Neural crest cell (in vitro differentiated cells): ENCODE measurements at places on chromosomes 5 and 9. TPM values are rescaled to one million over a fixed set of nuclear protein-coding genes. Genes with fewer than 3 reads are reported as not detected.

DNA sequence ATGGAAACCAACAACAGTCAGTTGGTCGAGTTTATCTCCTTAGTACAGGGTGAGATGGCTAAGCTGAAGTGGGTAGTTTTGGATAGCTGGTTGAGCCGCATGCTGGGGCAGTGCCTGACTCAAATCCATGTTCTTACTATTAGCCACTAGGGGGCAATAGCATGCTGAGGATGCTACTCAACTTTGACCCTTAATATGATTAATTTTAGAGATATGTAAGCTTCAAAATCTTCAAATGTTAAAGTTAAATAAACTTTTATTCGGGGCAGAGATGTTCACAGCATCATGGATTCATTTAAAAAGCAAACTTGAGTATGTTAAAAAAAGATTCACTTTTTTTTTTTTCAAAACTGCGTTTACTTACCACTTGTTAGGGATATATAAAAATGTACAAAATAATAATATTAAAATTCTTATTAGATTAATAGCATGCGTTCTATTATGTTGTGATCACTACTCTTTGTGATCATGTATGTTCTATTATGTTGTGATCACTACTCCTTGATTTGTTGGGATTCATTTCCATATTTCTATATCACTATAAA, 57.0 kb downstream of the C9orf153 start:
- no peak overlapping the region for H3K4me3 ChIP-seq
- no peak for DNase-seq
- H3K27ac ChIP-seq: no peak overlapping the region
- H3K36me3 ChIP-seq: no peaks in the 10 kb centered on the region
- peaks cover 2% of the 10 kb centered on the region for H3K27me3 ChIP-seq
- H3K4me1 ChIP-seq: no peaks in the 10 kb centered on the region

DNA sequence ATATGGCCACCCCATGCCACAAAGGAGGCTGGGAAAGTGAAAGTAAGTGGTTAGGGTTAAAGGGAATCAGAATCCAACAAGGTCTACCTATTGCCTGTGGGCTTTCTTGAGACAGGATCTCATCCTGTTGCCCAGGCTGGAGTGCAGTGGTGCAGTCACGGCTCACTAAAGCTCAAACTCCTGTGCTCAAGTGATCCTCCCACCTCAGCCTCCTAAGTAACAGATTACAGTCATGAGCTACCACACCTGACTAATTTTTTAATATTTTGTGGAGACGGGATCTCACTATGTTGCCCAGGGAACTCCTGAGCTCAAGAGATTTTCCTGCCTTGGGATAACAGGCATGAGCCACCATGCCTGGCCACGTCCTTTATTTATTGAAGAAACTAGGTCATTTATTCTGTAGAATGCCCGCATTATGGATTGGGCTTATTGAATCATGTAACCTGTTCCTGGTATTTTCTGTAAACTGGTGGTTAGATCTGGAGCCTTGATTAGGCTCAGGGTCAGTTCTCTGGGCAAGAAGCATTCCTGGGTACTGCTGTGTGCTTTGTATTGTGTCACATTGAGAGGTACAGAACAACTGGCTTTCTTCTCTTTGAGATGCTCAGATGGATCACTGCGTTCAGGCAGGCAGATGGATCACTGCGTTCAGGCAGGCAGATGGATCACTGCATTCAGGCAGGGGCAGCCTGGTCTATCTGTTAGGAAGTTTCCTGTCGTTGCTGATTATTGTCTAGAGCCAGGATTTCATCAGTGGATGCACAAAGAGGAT, 41.6 kb downstream of the ERGIC1 start:
- no peaks in the 10 kb centered on the region for H3K36me3 ChIP-seq
- no peak for DNase-seq
- peaks cover 41% of the 10 kb centered on the region for H3K4me1 ChIP-seq
- peak overlapping the region; percentile 70 for H3K27ac ChIP-seq
- H3K4me3 ChIP-seq: no peak overlapping the region
- H3K27me3 ChIP-seq: no peaks in the 10 kb centered on the region

DNA sequence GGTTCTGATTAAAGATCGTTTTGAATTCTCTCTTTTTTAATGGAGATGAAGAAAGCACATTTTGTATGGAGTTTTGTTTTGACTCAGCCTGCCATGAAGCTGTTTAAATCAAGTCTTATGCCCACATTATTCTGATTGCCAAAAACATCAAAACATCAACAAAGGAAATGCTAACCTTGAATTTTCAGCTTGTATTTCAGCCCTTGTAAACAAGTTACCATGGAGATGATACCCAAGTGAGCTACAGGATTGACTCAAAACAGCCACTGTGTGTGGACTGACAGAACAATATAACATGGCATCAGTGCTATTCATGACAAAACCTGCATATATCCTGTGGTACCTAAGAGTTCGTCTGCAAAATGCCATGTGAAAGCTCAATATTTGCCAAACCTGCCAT, 1581.0 kb downstream of the MAT2B start:
- no peak for DNase-seq
- peak overlapping the region; percentile 47 for H3K4me3 ChIP-seq
- no peaks in the 10 kb centered on the region for H3K27me3 ChIP-seq
- H3K36me3 ChIP-seq: no peaks in the 10 kb centered on the region
- H3K4me1 ChIP-seq: peaks cover 21% of the 10 kb centered on the region
- H3K27ac ChIP-seq: peak overlapping the region; percentile 29

DNA sequence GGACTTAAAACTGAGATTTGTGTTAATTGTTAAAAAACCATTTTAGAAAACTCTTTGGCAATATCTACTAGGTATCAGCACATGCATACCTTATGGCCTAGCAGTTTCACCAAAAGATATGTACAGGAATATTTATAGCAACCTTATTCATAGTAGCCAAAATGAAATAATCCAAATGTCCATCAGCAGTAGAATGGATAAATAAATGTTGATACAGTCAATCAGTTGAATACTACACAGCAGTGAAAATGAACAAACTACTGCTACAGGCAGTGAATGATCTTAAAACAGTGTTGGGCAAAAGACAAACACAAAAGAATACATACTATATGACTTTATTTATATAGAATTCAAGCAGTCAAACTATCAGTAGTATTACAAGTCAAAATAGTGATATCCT, 16.4 kb downstream of the RFESD start:
- no peak for DNase-seq
- H3K4me3 ChIP-seq: no peak overlapping the region
- no peak overlapping the region for H3K27ac ChIP-seq
- H3K36me3 ChIP-seq: no peaks in the 10 kb centered on the region
- H3K4me1 ChIP-seq: peaks cover 4% of the 10 kb centered on the region
- H3K27me3 ChIP-seq: no peaks in the 10 kb centered on the region

PCDHGC5 gene
- total RNA-seq: 2.2 and 3.0 TPM in 2 replicates

DNA sequence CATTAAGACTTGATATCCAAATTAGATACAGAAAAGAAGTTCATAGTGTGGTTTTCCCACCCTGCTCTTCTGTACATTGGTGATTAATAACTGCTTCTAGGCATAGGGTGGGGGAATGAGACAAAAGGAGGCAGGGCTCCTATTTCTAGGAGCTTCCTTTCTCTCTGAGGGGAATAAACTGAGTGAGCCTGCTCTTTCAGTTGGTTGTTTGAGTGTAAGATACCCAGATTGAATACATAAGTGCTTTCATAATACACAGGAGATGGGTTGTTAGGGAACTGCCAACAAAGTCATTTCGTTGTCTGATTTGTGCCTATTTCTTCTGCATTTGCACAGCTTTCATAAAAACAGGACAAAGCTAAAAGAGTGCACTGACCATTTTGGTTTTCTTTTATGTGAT, 48.9 kb upstream of the TTC23L start:
- H3K27ac ChIP-seq: no peak overlapping the region
- H3K4me1 ChIP-seq: peaks cover 3% of the 10 kb centered on the region
- no peaks in the 10 kb centered on the region for H3K27me3 ChIP-seq

DNA sequence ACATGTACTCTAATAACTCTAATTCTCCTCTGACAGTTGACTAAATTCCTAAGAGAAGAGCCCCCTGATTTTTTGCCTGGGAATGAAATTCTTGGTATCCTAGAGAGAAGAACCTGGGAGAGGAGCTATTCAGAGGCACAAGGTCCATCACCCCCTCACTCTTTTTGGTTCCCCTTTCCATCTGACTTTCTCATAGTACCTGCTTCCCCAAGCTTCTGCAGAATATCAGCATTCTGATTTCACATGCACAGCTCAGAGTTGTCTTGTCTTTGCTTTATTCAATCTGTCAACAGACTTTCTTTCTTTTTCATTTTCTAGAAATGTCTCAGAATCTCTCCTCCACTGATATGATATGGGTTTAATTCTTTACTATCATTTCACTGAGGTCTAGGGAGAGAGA, 141.5 kb upstream of the FBXL17 start:
- H3K27me3 ChIP-seq: no peaks in the 10 kb centered on the region
- no peak for DNase-seq
- peaks cover 4% of the 10 kb centered on the region for H3K4me1 ChIP-seq
- no peak overlapping the region for H3K27ac ChIP-seq
- no peak overlapping the region for H3K4me3 ChIP-seq
- peaks cover 5% of the 10 kb centered on the region for H3K36me3 ChIP-seq

- no peak for DNase-seq
- no peak overlapping the region for H3K27ac ChIP-seq
- H3K4me3 ChIP-seq: no peak overlapping the region
- no peaks in the 10 kb centered on the region for H3K36me3 ChIP-seq
- peaks cover 3% of the 10 kb centered on the region for H3K27me3 ChIP-seq
- no peaks in the 10 kb centered on the region for H3K4me1 ChIP-seq
These were observed 199.5 kb downstream of the MAST4 start for GRCh38 chr5:66795682-66796081.

DNA sequence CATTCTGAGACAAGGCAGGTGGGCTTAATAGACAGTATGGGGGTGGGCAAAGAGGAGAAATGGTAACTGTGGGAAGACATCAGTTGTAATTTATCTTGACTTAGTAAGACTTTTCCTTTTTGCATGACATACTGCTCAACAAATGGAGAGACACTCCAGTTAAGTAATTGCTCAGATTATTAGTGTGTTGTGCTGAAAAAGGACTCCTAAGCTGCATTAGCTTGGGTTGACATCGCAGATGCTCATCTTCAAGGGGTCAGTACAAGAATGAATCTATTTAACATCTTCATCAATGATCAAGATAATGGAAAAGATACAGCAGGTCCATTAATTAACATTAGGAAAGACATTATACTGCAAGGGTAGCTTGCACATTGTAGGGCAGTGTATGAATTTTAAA, 181.1 kb upstream of the ELAVL2 start:
- H3K4me1 ChIP-seq: peaks cover 25% of the 10 kb centered on the region
- H3K36me3 ChIP-seq: no peaks in the 10 kb centered on the region
- H3K4me3 ChIP-seq: no peak overlapping the region
- peak overlapping the region; percentile 63 for H3K27ac ChIP-seq

BAAT gene
- 0.16 and 0.30 TPM in 2 replicates for total RNA-seq

GRCh38 chr5:143440448-143441115, 37.1 kb upstream of the NR3C1 start:
- H3K27me3 ChIP-seq: no peaks in the 10 kb centered on the region
- H3K27ac ChIP-seq: no peak overlapping the region
- DNase-seq: no peak
- peaks cover 12% of the 10 kb centered on the region for H3K4me1 ChIP-seq

GRCh38 chr5:113909782-113910181, 396.3 kb downstream of the YTHDC2 start:
- H3K27me3 ChIP-seq: no peaks in the 10 kb centered on the region
- H3K4me3 ChIP-seq: no peak overlapping the region
- no peaks in the 10 kb centered on the region for H3K4me1 ChIP-seq

ARHGEF39 gene
- 27.2 and 28.0 TPM in 2 replicates for total RNA-seq

DNA sequence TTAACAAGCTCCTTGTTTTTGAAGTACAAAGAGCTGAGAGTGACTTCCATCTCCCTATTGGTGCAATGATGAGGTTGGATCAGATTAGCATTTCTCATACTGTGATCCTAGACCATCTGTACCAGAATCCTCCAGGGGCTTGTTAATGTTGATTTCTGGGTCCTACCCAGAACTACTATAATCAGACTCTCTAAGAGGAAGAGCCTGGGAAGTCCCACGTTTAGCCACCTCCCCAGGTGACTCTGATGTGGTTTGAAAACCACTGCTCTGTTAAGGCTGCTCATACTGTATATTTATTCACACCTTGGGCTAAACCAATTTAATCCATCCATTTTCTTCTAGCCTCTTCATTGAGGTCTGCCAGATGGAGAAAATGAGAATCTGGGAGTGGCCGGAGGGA, 49.6 kb upstream of the SMIM32 start:
- no peak overlapping the region for H3K4me3 ChIP-seq
- no peak for DNase-seq
- H3K4me1 ChIP-seq: peaks cover 5% of the 10 kb centered on the region
- no peak overlapping the region for H3K27ac ChIP-seq

PTAR1 gene
- total RNA-seq: 56.5 and 63.2 TPM in 2 replicates

- no peak overlapping the region for H3K27ac ChIP-seq
- peaks cover 26% of the 10 kb centered on the region for H3K4me1 ChIP-seq
- H3K27me3 ChIP-seq: peaks cover 10% of the 10 kb centered on the region
- no peak overlapping the region for H3K4me3 ChIP-seq
These were observed 236.3 kb downstream of the NFIB start for GRCh38 chr9:14077672-14078071.

DNA sequence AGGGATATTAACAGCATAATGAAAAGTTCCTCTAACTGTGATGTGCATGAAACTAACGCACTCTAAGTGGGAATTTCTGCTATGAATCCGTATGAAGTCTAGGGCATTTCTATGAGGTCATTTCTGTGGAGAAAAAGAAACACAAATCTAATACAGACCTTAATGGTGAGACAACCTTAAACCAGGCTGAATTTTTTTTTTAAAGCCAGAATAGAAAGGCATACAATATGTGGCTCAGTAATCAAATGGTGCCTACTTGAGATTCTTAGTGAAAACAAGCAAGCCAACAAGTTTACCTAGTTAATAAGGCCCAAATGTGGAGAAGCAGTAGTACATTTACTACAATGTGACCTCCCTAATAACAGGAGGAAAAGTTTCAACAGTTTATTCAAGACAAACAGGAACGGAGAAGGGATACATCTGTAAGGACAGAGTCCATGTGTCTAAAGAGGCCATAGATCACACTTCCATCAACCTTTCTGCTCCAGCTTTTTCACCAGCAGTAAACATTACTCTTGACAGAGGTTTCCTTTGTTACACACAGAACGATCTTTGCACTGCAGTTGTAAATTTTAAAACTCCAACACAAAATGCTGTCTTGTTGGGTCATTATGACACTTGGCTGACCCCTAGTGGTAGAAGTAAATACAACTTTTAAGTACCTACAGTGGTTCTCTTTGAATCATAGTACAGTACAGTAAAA, 26.2 kb downstream of the CARNMT1 start:
- no peaks in the 10 kb centered on the region for H3K27me3 ChIP-seq
- H3K4me1 ChIP-seq: peaks cover 10% of the 10 kb centered on the region
- no peak overlapping the region for H3K27ac ChIP-seq
- no peak for DNase-seq
- no peak overlapping the region for H3K4me3 ChIP-seq

LCNL1 gene
- total RNA-seq: not detected in 2 replicates

GRCh38 chr9:18800579-18800978, 232.4 kb downstream of the SAXO1 start:
- H3K4me1 ChIP-seq: peaks cover 24% of the 10 kb centered on the region
- H3K36me3 ChIP-seq: no peaks in the 10 kb centered on the region
- H3K27ac ChIP-seq: no peak overlapping the region

GRCh38 chr5:72817076-72817481, 618 bp downstream of the TNPO1 start:
- H3K27ac ChIP-seq: peak overlapping the region; percentile 100
- H3K4me3 ChIP-seq: peak overlapping the region; percentile 98
- peak; percentile 55 for DNase-seq
- peaks cover 3% of the 10 kb centered on the region for H3K36me3 ChIP-seq
- peaks cover 35% of the 10 kb centered on the region for H3K4me1 ChIP-seq
